Neuronal stem cell (in vitro differentiated cells): ENCODE measurements at places on chromosomes 3 and 15.
A peak's percentile ranks its signal among the peaks of the same experiment; 100 is the strongest.

GRCh38 chr15:78808550-78808949 lies 2.7 kb downstream of the ADAMTS7 start:
- DNase-seq = no peak

DNA sequence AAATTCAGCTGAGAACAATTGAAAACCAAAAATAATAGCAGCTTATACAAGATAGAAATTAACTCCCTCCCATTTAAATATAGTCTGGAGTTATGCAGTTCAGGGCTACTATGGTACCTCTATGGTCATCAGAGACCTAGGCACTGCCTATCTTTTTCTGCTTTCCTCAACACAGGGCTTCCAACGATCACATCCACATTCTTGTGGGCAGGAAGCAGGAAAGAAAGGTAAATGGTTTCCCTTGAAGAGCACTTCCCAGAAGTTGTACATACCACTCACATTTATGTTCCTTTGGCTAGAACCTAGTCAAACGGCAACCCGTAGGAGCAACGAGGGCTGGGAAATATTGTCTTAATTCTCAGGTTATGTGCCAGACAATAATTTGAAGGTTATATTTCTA lies 197.7 kb upstream of the PRICKLE2 start:
- DNase-seq = no peak

GRCh38 chr3:39156421-39156820 lies 3.0 kb upstream of the CSRNP1 start:
- DNase-seq = no peak

DNA sequence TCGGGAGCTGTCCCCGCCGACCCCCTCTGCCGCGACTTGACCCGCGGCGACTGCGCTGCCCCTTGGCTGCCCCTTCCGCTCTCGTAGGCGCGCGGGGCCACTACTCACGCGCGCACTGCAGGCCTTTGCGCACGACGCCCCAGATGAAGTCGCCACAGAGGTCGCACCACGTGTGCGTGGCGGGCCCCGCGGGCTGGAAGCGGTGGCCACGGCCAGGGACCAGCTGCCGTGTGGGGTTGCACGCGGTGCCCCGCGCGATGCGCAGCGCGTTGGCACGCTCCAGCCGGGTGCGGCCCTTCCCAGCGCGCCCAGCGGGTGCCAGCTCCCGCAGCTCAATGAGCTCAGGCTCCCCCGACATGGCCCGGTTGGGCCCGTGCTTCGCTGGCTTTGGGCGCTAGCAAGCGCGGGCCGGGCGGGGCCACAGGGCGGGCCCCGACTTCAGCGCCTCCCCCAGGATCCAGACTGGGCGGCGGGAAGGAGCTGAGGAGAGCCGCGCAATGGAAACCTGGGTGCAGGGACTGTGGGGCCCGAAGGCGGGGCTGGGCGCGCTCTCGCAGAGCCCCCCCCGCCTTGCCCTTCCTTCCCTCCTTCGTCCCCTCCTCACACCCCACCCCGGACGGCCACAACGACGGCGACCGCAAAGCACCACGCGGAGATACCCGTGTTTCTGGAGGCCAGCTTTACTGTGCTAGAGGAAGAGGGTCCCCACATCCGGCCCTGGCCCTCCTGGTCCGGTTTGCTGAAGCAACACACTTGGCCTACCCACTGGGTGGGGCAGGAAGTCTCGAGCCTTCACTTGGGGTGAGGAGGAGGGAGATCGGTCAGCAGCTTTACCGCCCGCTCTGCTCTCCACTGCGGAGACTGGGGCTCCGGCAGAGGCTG lies at the start of gene RASSF1:
RASSF1 (minus strand) TSS at position 389 of the 882 bp plus-strand sequence; CDS start at position 358, 31 bp downstream.
- DNase-seq = no peak

DNA sequence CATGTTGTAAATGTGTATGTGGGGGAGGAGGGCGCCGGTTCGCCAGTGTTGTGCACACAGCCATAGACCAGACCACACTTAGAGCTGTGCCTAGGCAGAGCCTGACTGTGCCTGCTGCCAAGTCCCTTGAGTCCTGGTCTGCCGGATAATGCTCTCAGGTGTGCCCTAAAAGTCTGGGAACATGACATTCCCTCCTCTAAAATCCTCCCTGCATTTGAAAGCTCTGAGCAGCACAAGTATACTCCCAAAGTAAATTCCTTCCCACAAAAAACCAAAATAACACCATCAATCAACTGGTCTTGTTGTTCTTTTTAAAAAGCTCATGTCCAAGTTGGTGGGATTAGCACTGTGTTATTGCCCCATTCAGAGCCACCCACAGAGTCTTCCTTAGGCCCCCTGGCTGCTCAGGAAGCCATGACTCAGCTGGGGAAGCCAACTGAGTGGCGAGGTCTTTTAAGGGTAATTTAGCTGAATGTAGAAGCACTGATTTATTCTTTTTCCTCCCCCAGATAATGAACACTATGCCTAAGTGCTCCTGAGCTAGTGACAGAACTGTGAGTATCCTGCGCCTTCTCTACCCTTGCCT lies 147.8 kb upstream of the MCTP2 start:
- DNase-seq = no peak

DNA sequence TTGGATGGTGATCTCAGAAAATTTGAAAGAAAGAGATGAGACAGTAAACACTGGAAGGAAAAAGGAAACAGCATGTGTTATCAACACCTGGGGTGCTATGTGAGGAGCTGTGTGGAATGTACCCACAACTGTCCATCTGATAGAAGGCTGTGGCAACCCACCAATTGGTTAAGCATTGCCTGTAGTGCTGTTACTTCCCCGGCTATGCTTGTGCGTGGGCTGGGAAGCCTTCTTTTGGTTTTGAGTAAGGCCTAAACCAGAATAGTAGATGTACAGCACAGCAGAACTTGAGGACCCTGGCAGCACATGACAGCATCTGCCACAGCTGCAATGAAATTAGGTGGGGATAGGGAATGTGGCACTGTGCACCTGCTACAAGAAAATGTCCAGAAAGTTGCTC lies 184.5 kb downstream of the FHIT start:
- no peak for DNase-seq

DNA sequence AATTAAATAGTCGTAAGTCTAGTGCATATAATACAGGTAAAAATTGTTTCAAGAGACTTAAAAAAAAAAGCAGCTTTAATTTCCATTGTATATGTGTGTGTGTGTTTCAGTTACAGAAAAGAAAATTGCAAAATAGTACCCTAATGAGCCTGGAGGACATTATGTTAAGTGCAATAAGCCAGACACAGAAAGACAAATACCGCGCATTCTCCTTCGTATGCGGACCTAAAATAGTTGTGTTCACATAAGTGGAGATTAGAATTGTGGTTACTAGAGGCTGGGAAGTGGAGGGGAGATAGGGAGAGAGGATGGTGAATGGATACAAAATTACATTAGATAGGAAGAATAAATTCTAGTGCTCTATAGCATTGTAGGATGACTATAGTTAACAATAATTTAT lies 3.6 kb downstream of the MESD start:
- DNase-seq = no peak

DNA sequence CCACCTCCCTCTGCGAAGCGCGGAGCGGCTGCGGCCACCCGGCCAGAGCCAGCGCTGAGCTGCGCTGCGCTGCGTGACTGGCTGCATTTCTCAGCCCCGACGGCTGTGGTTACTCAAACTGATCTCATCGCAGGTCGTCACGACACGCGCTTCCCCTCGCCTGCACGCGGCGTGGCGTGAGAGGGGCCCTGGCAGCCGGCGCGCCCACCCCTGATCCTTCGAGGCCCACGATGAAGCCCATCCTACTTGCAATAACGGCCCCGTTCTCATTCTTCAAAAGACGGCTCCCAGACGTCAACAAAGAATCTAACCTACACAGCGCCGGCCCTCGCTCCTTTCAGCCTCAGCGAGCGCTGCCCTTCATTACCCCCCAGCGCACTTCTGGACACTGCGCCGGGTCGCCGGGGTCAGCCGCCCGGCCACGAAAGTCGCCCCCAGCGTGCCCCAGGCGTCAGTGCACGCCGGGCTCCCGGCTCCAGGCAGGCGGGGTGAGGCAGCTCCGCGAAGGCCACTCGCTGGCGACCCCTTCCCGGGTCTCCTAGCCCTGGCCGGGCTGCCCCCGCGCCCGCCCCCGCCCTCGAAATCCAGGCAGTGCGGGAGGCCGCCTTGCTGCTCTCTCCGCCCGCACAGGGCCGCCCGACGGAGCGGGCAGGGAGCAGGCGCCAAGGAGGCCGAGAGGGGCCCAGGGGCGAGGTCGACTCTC lies 9.9 kb upstream of the LEKR1 start:
- DNase-seq = peak; percentile 55

- DNase-seq = no peak
Observed at GRCh38 chr3:187810021-187810446, 64.8 kb upstream of the BCL6 start.

DNA sequence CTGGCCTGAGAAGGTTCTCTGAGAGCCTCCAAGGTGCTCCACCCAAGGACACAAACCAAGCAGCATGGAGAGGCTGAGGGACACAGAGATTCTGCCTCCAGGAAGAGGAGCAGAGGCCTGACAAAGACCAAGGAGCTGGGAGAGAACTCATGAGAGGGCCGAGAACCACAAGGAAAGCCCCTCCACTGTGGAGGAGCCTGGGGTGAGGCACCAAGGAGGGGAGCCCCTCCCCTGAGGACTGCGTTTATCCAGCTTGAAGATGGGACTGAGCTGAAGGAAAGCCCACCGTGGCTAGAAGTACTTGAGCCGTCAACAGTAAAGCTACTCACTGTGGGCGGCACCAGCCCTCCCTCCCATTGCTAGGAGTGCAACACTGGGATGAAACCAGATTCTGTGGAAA lies 63.1 kb upstream of the MEF2A start:
- no peak for DNase-seq

- DNase-seq = no peak
Observed at GRCh38 chr3:21752749-21753347, 1.8 kb upstream of the ZNF385D start.

DNA sequence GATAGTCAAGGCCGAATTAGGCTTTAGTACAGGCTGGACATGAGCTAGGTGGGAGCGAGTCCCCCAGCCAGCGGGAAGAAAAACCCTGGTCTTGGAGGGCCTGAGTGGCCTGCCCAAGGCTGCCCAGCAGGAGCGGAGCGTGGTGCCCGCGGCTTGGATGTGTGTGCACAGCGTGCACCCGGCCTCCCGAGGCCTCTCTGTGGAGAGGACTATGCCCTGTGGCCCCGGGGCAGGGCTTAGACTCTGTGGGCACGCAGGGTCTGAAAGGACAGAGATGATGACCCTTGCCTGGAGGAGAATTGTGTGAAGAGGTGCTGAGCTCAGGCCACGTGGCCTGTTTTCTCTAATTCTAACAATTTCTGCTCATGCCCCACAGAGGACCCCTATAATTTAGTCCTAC lies 124.6 kb upstream of the IQSEC1 start:
- DNase-seq = no peak

DNA sequence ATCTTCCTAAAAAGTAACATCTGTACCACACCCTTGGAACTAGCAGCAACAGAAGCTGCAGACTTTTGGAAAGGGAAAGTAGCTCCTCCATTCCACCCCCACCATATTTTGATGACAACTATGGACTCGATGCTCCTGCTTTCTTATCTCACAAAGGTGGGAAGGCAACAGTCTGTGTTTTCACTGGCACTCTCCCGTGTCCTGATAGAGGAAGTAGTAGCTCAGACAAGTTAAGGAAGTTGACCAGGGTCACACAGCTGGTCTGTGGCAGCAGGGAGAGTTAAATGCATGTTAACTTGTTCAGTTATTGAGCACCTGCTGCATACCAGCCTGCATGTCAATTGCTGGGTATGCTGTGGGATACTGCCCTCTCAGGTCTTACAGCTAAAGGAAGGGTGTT lies 33.1 kb downstream of the BHLHE40 start:
- no peak for DNase-seq

DNA sequence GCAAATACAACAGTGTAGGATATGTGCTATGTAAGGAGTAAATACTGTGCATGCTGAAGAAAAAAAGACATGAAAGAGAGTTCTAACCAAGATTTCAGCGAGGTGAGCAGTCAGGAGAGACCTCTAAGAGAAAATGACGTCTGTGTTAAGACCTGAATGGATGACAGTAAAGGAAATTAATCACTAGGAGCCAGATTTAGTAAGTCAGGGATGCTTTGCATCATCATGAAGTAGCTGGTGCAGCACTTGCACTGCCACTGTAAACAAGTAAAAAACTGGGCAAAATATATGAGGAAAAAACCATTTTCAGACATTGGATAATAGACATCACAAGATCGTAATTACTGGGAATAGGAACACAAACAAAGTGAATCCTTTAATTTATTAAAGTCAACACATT lies 32.6 kb downstream of the RTP4 start:
- DNase-seq = no peak

DNA sequence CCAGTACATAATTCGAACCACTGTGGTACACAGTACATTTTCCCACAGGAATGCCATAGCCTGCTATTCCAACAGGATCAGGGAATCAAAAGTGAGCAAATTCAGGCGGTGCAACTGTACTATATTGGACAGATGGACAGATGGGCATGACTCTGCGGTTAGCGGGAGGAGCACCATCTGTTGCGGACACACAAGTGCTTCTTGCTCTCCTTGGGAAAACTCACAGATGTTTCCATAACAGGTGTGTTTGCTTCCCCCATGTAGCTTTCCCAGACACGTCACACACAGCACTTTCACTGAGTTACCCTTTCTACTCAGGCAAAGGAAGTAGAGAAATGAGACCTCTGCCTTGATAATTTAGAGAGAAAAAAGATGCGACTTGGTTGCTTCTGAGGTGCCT lies 325.1 kb upstream of the THBS1 start:
- no peak for DNase-seq

GRCh38 chr3:81910244-81910852 lies 148.9 kb upstream of the GBE1 start:
- DNase-seq = peak; percentile 26

GRCh38 chr15:75042730-75043508 lies 19.5 kb downstream of the PPCDC start:
- DNase-seq = no peak

- no peak for DNase-seq
Observed at GRCh38 chr3:176590722-176591121, 606.6 kb downstream of the TBL1XR1 start.

DNA sequence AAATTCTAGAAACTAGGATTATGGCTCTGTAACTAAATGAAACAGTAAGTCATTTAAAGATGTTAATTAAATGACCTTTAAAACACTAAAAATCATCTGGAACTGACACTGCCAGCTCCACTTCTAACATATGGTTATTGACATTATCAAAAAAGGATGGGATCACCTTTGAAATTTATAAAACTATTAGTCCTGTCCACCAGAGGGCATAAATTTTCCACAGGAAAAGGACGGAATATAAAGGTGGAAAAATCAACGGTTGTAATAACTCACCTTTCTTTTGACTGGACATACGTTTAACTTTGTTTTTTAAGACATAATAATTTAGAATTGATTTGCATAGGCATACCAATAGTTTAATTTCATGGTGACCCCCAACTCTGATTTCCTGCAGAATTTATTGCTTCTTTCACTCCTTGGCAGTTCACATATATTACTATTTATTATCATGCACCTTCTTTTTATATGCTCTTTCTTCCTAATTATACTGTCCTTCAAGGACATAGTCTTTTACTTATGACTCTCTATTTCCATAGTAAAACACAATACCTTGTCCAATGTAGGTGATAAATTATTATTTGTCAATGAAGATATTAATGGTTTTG lies 345.7 kb downstream of the CADM2 start:
- DNase-seq = no peak

GRCh38 chr3:34140616-34141015 lies 342.2 kb downstream of the PDCD6IP start:
- no peak for DNase-seq
